Ammon's horn (tissue), 1 donor: ENCODE measurements at places on chromosomes 5 and 9.

DNA sequence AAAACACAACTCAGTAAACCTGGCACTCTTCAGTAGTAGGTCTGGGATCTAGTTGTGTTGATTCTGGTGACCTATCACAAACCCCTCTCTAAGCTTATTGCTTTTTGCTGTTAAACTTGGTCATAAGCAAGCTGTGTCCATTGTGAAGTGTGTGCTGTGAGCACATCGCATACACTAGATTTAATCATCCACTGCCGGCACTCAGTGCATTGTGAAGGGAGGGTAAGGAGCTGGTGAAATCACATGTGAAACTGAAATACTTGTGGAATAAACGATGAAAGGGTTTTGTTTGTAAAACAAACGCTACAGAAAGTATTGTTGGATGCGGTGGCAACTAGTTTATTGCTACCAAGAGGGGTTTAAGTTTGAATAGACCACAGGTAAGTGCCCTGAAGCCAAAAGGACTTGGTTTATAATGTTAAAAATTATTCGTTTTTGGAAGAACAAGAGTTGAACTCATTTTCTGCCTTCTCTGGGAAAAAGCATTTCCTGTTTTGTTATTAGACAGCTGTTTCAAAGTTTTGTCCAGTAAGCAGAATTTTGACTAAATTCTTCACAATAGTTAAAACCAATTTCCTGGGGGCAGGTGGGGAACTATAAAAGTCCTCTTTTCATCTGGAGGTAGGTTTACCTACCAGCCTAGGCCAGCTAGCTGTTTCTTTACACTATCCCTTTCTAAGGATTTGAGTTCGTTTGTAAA lies 24.6 kb downstream of the TJP2 start:
- peak; percentile 42 for DNase-seq

DNA sequence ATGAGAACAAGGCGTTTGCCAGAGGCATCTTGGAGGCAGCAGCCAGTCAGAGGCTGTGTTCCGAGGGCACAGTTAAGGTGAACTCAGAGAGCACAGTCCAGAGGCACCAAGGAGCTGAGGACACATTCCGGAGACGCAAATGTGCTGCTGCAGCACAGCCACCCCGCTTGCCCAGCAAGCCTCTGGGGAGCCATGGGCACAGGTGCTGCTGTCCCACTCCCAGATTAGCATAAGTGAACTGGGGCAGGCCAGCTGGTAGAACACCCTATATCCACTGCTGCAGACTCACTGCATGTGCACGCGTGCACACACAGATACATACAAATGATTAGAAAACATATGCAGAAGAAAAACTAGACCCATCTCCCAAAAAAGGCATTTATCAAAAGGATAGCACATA lies 164.5 kb downstream of the EBF1 start:
- no peak for DNase-seq

DNA sequence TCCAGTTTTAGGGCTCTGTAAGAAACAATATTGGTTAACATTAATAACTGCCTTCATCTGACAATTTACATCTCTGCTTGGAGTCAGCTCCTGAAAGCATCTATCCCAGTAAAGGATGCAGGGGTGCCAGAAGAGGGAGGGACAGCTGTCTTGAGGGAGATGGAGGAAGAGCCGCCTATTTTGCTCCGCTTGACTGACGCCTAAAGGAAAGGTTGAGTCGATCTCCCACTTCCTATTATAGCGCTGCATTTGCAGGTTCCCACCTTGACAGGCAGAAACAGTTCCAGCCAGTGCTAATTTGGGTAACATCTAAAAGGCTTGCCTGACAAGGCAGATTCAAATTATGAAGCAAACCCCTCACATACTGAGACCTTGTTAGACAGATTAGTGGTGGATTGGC lies 374.6 kb downstream of the SPATA31D1 start:
- no peak for DNase-seq

GRCh38 chr5:127649018-127649439 lies at the start of gene CTXN3:
CTXN3 (plus strand) TSS chr5:127649082; CDS start chr5:127657522, 8,440 bp downstream.
- DNase-seq = no peak

DNA sequence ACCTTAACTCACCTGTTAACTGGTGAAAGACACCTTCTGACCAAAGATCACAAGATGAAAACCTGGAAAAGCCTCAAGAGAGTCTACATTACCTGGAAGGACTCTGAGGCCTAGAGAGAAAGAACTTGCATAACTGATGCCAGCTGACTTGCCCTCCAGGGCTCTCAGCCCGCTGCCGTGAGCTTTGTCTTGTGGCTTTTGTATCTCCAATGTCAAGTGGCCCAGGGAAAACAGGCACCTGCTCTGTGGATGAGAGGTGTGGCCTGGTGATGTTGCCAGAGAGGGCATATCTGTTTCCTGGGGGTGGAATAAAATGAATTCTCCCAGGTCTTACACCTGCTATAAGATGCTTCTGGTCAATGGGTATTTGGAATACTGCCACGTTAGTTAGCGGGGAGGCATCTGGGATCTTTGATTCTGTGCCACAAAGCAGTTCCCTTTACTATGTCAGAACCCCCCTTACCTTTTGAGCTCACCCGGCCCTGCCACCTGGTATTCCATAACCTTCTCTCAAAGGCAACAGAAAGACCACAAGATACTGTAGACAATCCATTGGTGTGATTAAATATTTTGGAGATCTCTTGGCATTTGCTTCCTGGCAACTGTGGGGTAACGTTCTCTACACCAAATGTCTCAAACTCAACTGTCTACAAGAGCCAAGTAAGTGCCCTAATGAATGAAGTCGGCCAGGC lies 54.9 kb upstream of the N4BP3 start:
- no peak for DNase-seq

- no peak for DNase-seq
Observed at GRCh38 chr5:172899436-172899835, 59.8 kb upstream of the RPL26L1 start.

- DNase-seq = no peak
Observed at GRCh38 chr5:58393716-58394115, 66.2 kb downstream of the PLK2 start.

- DNase-seq = no peak
Observed at GRCh38 chr5:55149308-55149795, 10.6 kb upstream of the GPX8 start.

DNA sequence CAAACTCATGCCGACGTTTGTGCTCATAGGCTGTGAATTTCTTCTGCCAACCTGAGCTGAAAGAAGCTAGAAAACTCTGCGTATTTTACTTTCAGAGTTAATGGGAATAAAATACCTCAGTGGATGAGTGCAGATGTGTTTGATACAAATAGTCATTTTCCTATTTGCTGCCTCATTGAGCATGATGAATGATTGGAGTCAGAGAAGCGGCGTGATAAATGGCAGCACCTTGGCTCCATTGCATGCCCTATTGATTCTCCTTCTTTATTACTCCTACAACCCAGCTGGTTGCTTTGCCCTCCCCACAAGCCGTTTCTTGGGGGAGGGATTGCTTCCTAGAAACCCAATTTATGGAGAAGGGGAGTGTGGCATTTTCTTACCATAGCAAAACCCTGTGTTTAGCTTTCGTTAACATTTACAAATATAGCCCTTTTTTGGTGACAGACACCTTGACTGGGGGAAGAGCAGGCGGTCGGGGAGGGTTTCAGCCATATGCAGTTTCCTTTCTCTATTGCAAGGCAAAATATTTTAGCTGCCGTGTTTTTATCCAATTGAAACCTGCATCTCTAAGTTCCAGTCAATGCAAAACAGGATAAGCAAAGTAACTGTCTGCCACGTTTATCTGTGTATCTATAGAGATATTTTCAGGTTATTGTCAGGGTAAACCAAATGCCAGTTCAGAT lies 93.1 kb upstream of the TBCA start:
- no peak for DNase-seq

DNA sequence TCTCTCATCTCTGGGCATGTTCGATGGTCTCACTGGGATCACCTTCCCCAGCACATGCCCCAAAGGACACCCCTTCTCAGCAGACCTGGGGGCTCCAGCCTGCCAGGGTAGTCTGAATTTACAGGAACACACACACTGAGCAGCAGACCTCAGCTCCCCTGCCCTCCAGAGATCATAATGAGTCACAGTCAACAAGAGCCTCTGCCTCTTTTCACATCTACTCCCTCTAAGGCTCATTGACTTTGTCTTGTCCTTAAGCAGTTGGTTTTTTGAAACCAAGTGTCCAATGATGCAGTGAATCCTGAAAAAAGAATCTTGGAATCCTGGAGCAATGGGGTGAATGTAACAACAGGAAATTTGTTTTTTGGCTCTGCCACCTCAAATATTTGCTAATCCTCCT lies 20.8 kb downstream of the GABBR2 start:
- no peak for DNase-seq

DNA sequence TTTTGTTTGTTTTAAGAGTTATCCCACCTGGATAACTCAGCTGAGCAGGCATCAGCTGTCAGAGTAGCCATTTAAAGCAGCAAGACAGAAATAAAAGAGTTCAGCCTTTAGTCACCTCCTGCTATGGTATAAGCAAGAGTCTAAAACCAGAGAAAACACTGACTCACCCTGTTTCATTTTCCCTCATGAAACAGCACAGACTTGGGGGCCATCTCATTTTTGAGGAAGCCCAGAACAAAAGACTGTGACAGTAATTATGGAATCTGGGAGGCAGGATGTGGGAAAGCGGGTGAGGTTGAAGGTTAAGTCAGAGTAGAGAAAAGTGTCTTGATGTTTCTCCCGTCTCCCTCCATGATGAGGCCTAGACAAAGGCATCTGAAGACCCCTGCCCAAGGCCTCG lies 90.2 kb upstream of the FAM174A start:
- DNase-seq = no peak

GRCh38 chr9:133994353-133995011 lies 2.4 kb upstream of the VAV2 start:
- DNase-seq = peak; percentile 83

- no peak for DNase-seq
Observed at GRCh38 chr9:14232111-14232510, 81.8 kb downstream of the NFIB start.

GRCh38 chr9:135657416-135657815 lies 5.7 kb upstream of the LCN9 start:
- no peak for DNase-seq

GRCh38 chr9:70917277-70917676 lies 204.1 kb downstream of the TRPM3 start:
- no peak for DNase-seq

DNA sequence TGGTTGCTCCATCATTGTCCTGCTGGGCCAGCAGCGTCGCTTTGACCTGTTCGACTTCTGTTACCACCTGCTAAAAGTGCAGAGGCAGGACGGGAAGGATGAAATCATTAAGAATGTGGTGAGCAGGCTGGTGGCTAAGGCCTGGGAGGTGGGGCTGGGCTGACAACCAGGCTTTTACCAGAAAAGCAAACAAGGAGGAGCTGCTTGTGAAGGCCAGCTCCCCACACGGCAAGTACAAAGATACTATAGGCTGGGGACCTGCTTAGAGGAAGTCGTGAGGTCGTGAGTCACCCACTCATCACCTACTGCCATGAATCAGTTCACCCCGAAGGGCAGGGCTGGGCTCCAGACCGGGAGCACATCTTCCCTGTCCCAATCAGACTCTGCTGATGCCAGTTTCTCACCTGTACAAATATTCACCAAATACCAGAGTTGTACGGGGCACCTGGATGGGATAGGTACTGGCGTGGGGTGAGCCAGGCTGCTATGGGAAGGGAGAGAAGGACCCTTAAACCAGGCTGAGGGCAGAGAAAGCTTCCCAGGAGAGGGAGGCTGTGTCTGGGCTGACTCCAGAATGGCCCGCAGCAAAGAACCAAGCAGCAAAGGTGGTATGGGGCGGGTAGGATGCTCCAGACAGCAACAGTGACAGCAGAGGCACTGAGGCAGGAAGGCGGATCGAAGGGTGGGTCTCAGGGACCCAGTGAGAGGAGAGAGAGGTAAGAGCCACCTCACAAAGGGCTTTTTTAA lies 69.3 kb upstream of the NIPAL4 start:
- no peak for DNase-seq

GRCh38 chr9:33860200-33860871 lies 43.4 kb downstream of the UBE2R2 start:
- DNase-seq = no peak

DNA sequence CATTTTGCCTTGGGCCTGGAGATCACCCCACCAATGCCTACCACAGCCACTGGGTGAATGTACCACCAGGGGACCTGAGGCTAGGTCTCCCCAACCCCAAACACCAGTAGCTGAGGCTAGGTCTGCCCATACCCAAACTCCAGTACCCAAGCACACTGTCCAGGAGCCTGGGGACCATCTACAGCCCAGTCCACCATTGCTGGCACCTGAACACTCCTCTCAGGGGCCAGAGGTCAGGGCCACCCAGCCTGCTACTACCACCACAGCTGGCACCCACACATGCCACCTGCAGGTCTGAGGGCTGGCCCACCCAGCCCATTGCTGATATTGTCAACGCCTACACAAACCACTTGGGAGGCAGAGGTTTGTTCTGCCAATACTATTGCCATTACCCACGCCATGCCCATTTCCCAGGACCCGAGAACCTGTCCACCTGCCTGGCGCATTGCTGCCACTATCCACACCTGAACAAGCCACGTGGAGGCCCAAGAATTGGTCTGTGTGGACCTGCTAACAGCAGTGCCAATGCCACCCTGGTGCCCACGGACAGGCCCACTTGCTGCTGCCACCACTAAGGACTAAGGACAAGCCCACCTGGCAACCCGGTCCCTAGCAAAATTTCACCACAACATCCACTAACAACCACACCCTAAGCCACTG lies 59.2 kb downstream of the ZDHHC21 start:
- DNase-seq = no peak

DNA sequence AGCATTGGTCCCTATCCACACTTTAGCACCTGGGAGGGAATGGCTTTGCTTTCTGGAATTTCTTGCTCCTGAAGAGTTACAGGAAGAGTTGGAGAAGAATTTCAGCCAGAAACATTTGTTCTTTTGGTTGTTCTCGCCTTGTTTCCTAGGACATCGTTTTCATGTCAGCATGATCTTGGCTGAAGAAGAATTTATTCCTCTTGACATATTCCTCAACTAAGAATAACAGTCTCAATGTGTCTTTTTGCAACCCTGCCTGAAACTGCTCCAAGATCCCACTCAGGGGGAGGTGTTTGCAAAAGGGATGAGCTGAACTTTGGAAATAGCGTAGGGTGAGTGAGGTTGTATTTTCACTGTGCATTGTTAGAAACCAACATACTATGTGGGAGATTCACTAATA lies 26.1 kb downstream of the MAMDC2 start:
- DNase-seq = no peak

DNA sequence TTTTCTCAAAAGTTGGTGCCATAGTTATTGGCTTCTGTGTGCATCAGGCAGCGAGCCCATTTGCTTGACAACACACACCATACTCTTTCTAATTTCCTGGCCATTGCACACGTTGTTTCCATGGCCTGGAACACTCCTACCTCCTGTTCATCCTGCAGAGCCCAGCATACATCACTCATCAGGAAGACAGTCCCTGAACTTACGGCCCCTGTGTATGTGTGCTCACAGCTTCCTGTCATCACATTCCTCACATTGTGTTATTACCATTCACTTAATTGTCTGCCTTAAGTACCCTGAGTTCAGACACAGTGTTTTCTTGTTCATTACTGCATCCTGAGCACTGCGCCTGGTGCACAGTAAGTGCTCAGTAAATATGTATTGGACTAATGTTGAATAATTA lies 355.9 kb downstream of the PRELID2 start:
- DNase-seq = no peak

- DNase-seq = no peak
Observed at GRCh38 chr5:52580921-52581320, 206.8 kb upstream of the ITGA1 start.

- no peak for DNase-seq
Observed at GRCh38 chr5:58184910-58185309, 275.0 kb downstream of the PLK2 start.

- no peak for DNase-seq
Observed at GRCh38 chr9:136143215-136144001, 24.7 kb upstream of the TMEM250 start.

- DNase-seq = no peak
Observed at GRCh38 chr9:113267911-113268566, 7.3 kb downstream of the CDC26 start.

- DNase-seq = no peak
Observed at GRCh38 chr5:73333944-73334703, 114.5 kb downstream of the FOXD1 start.
